ENCODE measurements at places on chromosomes 13 and 19. TPM values are rescaled to one million over a fixed set of nuclear protein-coding genes. Genes with fewer than 3 reads are reported as not detected.

DNA sequence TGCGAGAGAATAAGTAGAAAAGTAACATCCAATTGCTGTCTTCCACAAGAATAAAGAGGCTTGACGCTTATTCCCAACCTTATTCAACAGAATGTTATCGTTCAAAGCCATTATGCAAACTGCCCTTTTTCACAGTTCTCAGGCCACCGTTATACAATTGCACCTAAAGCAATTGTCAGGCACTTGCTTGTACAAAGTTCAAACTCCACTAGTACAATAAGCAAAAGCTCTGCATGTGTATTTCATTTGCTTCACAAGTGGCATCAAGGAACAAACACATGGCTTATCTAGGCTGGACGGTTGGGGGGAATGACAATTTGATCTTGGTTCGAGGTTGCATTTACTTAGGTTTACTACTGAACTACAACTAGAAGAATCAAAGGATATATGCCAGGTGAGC lies 815.6 kb downstream of the EFNB2 start:
- no peak overlapping the region for H3K4me3 ChIP-seq
- no peaks in the 10 kb centered on the region for H3K4me1 ChIP-seq
- no peaks in the 10 kb centered on the region for H3K27me3 ChIP-seq
- no peak for DNase-seq
- no peaks in the 10 kb centered on the region for H3K36me3 ChIP-seq
- H3K27ac ChIP-seq = no peak overlapping the region

GRCh38 chr13:106701771-106702341 lies 133.9 kb upstream of the ARGLU1 start:
- H3K4me1 ChIP-seq = no peaks in the 10 kb centered on the region
- H3K27me3 ChIP-seq = no peaks in the 10 kb centered on the region

- peaks cover 3% of the 10 kb centered on the region for H3K4me1 ChIP-seq
- no peak overlapping the region for H3K27ac ChIP-seq
- H3K27me3 ChIP-seq = no peaks in the 10 kb centered on the region
- no peak overlapping the region for H3K4me3 ChIP-seq
Measured at GRCh38 chr19:5001615-5002014, 32.7 kb downstream of the KDM4B start.

DNA sequence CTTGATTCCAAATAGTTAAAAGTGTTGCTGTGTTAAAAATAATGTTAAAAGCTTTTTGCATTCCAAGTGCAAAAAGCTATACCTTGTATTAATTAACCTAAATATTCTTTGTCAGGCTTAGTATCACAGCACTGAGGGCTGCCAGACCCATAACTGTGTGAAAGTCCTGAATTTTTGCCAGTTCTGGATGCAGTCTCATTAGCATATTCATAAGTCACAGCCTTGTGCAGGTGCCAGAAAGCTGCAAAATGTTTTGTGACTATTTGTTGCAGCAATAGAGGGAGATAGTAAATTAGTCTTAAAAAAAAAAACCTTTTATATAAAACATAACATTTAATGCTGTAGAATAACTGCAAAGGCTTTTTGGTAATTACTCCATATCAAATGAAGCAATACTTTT lies 56.6 kb downstream of the SLITRK1 start:
- H3K36me3 ChIP-seq = no peaks in the 10 kb centered on the region
- DNase-seq = no peak
- H3K27ac ChIP-seq = no peak overlapping the region
- no peaks in the 10 kb centered on the region for H3K4me1 ChIP-seq

DNA sequence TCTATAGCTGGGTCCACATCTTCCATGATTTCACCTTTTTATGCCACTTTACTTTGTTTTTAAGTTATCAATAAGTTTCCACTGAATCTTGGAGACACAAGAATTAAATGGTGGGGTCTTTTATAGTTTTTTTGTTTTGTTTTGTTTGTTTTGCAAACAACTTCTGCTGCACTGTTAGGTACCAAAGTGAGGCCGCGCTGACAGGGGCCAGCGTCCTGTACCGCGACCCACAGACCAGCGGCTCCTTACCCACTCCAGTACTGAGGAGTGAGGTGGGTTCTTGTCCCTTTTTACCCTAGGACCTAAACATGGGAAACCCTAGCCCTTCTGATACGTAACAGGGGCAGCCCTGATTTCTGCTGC lies 75.8 kb upstream of the MCF2L start:
- no peak overlapping the region for H3K4me3 ChIP-seq
- peaks cover 2% of the 10 kb centered on the region for H3K4me1 ChIP-seq
- H3K27ac ChIP-seq = no peak overlapping the region
- peaks cover 19% of the 10 kb centered on the region for H3K27me3 ChIP-seq
- H3K36me3 ChIP-seq = no peaks in the 10 kb centered on the region

SOHLH2 gene
- total RNA-seq = not detected

GRCh38 chr13:99729745-99730144 lies 228.5 kb downstream of the TM9SF2 start:
- H3K27ac ChIP-seq = no peak overlapping the region
- no peak overlapping the region for H3K4me3 ChIP-seq
- no peaks in the 10 kb centered on the region for H3K4me1 ChIP-seq
- no peaks in the 10 kb centered on the region for H3K36me3 ChIP-seq

ZNF69 gene
- 4.2 TPM for total RNA-seq

- H3K36me3 ChIP-seq = no peaks in the 10 kb centered on the region
- no peak overlapping the region for H3K4me3 ChIP-seq
- DNase-seq = no peak
- no peaks in the 10 kb centered on the region for H3K4me1 ChIP-seq
- H3K27ac ChIP-seq = no peak overlapping the region
Measured at GRCh38 chr13:96741779-96742178, 252.5 kb downstream of the OXGR1 start.

LRP3 gene
- total RNA-seq = 0.20 TPM

GRCh38 chr19:38977445-38978325 lies 2.1 kb upstream of the FBXO17 start:
- H3K27me3 ChIP-seq = peaks cover 25% of the 10 kb centered on the region
- peak overlapping the region; percentile 3 for H3K27ac ChIP-seq
- H3K4me3 ChIP-seq = no peak overlapping the region
- peak; percentile 22 for DNase-seq
- no peaks in the 10 kb centered on the region for H3K36me3 ChIP-seq

RFPL4AL1 gene
- not detected for total RNA-seq

GRCh38 chr13:95568131-95568530 lies 15.6 kb downstream of the CLDN10 start:
- H3K4me3 ChIP-seq = no peak overlapping the region
- peaks cover 12% of the 10 kb centered on the region for H3K27me3 ChIP-seq
- DNase-seq = no peak
- H3K27ac ChIP-seq = no peak overlapping the region

DNA sequence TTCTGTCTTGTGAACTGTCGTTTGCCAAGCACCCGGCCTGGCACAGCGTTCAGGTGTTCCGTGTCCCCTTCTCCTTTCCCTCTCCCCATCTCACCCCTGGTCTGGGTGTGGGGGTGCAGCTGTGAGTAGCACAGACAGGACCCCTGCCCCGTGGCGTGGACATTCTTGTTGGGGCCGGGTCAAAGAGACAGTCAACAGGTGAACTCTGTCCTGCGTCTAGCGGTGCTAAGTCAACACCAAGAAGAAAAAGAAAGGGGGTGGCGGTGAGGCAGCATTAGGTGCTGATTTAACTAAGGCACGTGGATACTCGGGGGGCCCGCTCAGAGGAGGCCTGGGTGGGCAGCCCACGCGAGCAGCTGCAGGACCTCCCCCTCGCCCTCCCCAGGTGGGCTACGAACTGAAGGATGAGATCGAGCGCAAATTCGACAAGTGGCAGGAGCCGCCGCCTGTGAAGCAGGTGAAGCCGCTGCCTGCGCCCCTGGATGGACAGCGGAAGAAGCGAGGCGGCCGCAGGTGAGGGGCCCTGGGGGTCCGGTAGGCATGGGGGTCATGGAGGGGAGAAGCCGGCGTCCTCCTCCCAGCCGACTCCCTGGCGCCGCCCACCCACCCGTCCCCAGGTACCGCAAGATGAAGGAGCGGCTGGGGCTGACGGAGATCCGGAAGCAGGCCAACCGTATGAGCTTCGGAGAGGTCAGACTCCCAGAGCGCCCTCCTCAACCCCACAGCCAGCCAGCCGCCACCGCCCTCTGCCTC lies 9.7 kb upstream of the CNOT3 start:
- H3K36me3 ChIP-seq = peaks cover 13% of the 10 kb centered on the region
- H3K27me3 ChIP-seq = no peaks in the 10 kb centered on the region
- no peak for DNase-seq
- H3K4me3 ChIP-seq = no peak overlapping the region

ACER1 gene
- total RNA-seq = 0.82 TPM

DNA sequence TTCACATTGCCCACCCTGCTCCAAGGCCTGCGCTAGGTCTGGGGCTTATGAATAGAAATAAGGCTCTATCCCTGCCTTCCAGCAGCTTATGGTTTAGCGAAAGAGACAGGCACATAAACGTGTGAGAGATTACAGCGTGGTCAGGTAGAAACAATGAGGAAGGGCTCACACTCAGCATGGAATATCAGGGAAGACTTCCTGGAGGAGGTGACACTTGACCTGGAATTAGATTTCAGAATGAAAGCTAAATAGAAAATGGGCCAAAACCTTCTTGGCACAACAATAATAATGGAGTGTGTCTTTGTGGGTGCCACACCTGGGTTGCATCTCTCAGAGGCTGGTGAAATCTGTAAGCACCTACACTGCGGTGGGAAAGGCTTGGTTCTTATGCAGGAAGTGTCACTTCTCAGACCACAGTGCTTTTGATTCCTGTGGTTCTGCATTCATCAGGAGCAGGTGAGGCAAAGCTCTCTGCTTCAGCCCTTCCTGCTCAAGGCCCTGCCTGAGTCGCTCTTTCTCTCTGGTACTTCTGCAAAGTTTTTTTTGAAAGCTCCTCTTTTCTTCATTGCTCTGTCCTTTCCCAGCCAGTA lies 430.3 kb downstream of the ZNF536 start:
- no peak for DNase-seq
- H3K27ac ChIP-seq = no peak overlapping the region
- H3K4me3 ChIP-seq = no peak overlapping the region
- no peaks in the 10 kb centered on the region for H3K4me1 ChIP-seq
- no peaks in the 10 kb centered on the region for H3K36me3 ChIP-seq

- no peaks in the 10 kb centered on the region for H3K4me1 ChIP-seq
- H3K4me3 ChIP-seq = no peak overlapping the region
- H3K36me3 ChIP-seq = no peaks in the 10 kb centered on the region
- no peak overlapping the region for H3K27ac ChIP-seq
- H3K27me3 ChIP-seq = no peaks in the 10 kb centered on the region
Measured at GRCh38 chr13:20654156-20654555, 49.3 kb upstream of the IL17D start.

GRCh38 chr19:13538601-13539253 lies 32.4 kb upstream of the CACNA1A start:
- no peak overlapping the region for H3K27ac ChIP-seq
- peaks cover 2% of the 10 kb centered on the region for H3K27me3 ChIP-seq
- no peaks in the 10 kb centered on the region for H3K36me3 ChIP-seq
- no peak overlapping the region for H3K4me3 ChIP-seq

CLEC17A gene
- not detected for total RNA-seq

SYT5 gene
- not detected for total RNA-seq

DNA sequence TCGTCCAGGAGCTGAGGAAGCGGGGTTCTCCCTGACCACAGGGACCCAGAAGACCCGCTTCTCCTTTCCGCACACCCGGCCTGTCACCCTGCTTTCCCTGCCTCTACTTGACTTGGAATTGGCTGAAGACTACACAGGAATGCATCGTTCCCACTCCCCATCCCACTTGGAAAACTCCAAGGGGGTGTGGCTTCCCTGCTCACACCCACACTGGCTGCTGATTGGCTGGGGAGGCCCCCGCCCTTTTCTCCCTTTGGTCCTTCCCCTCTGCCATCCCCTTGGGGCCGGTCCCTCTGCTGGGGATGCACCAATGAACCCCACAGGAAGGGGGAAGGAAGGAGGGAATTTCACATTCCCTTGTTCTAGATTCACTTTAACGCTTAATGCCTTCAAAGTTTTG lies 18.9 kb downstream of the VASP start:
- no peak overlapping the region for H3K4me3 ChIP-seq
- no peak for DNase-seq
- H3K27me3 ChIP-seq = peaks cover 4% of the 10 kb centered on the region
- H3K36me3 ChIP-seq = peaks cover 51% of the 10 kb centered on the region
- H3K27ac ChIP-seq = no peak overlapping the region
- peaks cover 21% of the 10 kb centered on the region for H3K4me1 ChIP-seq

DIRAS1 gene
- not detected for total RNA-seq

DNA sequence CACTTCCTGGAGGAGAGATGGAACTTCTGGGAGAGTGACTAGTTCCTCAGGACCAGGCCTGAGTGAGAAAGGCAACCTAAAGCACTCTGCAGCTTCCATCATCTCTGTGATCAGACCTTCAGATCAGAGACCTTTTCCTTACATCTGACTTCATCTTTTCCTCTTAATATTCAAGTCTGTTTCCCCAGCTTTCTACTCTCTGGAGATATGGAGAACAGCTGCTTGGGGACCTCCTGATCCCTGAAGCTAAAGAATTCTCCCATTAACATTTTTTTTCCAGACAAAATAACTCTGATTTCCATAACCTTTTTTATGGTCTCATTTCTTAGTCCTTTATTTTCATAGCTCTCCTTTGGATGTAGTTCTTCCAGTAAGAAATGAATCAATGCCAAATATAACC lies 133.4 kb upstream of the FNDC3A start:
- peaks cover 9% of the 10 kb centered on the region for H3K27me3 ChIP-seq
- no peak for DNase-seq
- no peak overlapping the region for H3K4me3 ChIP-seq
- H3K36me3 ChIP-seq = no peaks in the 10 kb centered on the region
- H3K27ac ChIP-seq = no peak overlapping the region

HTR2A gene
- total RNA-seq = not detected

ZNF224 gene
- 33.4 TPM for total RNA-seq

DNA sequence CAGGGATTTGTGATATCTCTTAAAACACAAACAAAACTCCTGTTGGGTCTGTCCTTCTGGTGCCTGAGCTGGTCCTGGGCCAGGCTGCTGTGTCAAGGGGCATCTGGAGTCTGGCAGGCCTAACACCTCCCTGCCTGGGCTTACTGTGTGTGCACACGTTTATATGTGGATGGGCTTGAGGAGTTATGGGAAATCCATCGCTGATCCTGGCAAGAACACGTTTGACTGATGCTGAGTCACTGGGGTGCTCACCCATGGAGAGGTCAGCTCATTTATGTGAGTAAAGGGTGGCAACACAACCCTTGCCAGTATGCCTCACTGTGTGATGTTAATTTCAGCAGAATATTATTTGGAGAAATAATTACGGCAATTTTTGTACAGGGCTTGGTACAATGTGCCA lies 44.5 kb upstream of the PCDH8 start:
- H3K27ac ChIP-seq = no peak overlapping the region
- no peak overlapping the region for H3K4me3 ChIP-seq
- DNase-seq = no peak
- H3K4me1 ChIP-seq = no peaks in the 10 kb centered on the region
- peaks cover 2% of the 10 kb centered on the region for H3K27me3 ChIP-seq
